Activated T-cell treated with anti-CD3 and anti-CD28 coated beads, Interleukin-2, amount 50 U/mL, for 72 hours (primary cell): ENCODE measurements at places on chromosomes 4 and X. TPM values are rescaled to one million over a fixed set of nuclear protein-coding genes. Genes with fewer than 3 reads are reported as not detected.
A peak's percentile ranks its signal among the peaks of the same experiment; 100 is the strongest.

DNA sequence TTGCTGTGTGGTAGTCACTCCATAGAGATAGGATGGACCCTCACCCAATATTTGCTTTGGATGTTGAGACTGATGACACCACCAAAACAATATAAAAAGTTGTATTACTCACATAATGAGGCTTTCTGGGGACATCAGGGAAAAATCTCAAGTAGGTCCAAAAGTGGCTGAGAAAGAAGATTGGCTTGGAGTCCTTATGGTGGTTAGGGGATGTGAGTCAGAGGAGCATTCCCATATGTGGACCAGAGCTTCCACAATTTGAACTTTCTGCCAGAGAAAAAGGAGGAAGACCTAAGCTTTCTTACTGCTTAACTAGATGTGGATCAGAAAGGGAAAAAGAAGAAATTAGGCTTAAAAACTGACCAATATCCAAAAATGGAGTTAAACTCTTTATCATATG lies 460.5 kb downstream of the SH3BGRL start:
- no peaks in the 10 kb centered on the region for H3K27me3 ChIP-seq
- no peaks in the 10 kb centered on the region for H3K36me3 ChIP-seq
- no peaks in the 10 kb centered on the region for H3K4me1 ChIP-seq
- no peak for DNase-seq
- H3K27ac ChIP-seq, result no peak overlapping the region
- H3K4me3 ChIP-seq, result no peak overlapping the region

DNA sequence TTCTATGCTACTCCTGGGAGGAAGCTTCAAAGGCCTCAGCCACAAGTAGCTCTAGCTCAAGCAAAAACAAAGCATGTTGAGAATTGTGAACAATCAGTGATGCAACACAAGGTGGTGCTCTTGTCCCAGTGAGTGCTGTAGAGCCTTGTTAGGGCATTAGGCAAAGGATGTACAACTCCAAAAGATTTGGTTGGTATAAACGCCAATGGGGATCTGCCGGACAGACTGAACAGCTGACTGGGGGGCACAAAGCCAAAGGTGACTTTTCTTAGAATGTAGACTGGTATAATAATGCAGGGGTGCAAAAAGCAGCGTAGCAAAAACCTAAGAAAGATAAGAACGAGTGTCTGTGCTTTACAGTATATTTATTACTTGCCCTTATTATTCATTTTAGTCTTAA lies 62.6 kb upstream of the ALB start:
- no peaks in the 10 kb centered on the region for H3K27me3 ChIP-seq
- no peak overlapping the region for H3K27ac ChIP-seq
- H3K4me3 ChIP-seq, result no peak overlapping the region
- H3K4me1 ChIP-seq, result no peaks in the 10 kb centered on the region
- no peaks in the 10 kb centered on the region for H3K36me3 ChIP-seq

DNA sequence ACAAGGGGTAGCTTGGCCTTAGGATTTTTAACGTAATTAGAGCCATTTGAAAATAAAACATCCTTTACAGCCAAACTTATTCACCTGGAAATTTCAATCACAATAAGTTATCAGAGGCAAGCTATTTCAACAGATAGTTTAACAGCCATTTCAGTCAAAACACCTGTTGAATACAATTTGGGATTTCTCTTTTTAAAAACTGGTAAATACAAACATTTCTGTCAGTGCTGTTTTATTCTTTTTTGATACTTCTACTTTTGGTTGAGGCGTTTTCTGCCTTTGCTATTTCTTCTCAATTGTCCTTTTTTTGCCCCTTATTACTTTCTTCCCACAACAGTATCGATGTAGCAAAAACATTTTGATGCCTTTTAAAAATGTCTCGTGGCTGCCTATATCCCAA lies 2.1 kb upstream of the DACH2 start:
- H3K27ac ChIP-seq, result no peak overlapping the region
- H3K4me1 ChIP-seq, result peaks cover 7% of the 10 kb centered on the region
- no peak for DNase-seq
- H3K4me3 ChIP-seq, result no peak overlapping the region
- H3K36me3 ChIP-seq, result peaks cover 2% of the 10 kb centered on the region

DNA sequence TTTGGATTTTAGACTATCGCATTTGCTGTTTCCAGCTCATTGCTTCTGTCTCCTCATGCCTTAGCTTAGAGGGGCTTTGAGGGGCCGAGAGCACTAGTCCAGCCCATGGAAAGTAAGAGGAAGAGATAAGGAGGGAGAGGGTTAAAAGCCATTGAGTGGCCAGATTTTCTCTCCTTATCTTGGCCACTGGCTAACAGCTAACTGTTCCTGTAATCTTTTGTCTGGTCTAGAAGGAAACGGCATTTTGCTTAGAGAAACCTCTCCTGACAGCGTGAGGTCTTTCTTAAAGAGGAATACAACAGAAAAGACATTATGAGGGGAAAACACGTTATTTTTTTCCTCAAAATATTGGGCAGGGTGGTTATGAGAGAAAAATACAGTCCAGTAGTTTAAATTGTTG lies 7.9 kb downstream of the GPR101 start:
- no peaks in the 10 kb centered on the region for H3K36me3 ChIP-seq
- no peak overlapping the region for H3K27ac ChIP-seq
- H3K4me3 ChIP-seq, result no peak overlapping the region
- DNase-seq, result no peak
- H3K4me1 ChIP-seq, result peaks cover 4% of the 10 kb centered on the region

- H3K4me3 ChIP-seq, result no peak overlapping the region
- no peak for DNase-seq
- no peak overlapping the region for H3K27ac ChIP-seq
- no peaks in the 10 kb centered on the region for H3K4me1 ChIP-seq
- H3K27me3 ChIP-seq, result no peaks in the 10 kb centered on the region
- no peaks in the 10 kb centered on the region for H3K36me3 ChIP-seq
Observed at GRCh38 chr4:114386637-114387233, 211.9 kb upstream of the UGT8 start.

The GPRASP2 gene
- 0.60 TPM for total RNA-seq

The ADD1 gene
- total RNA-seq, result 281 TPM

DNA sequence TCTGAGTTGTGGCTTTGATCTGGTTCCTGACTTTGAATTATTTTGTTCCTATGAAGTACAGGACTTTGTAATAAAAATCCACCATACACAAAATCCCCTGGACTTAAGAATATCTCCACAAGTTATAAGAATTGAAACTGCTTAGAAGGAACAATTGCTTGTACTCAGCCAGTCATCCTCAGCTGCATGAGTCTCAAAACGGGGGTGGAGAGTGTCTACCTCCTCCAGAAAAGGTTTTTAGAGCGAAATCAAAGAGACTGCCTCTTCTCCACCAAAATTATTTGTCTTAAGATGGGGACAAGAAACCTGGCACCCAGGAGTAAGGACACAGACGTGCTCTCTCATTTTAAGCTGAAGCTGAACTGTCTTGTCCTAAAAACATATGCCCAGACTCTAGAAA lies 74.7 kb downstream of the SNCA start:
- no peak for DNase-seq
- H3K36me3 ChIP-seq, result no peaks in the 10 kb centered on the region
- H3K4me3 ChIP-seq, result no peak overlapping the region
- H3K27ac ChIP-seq, result no peak overlapping the region

The APLN gene
- 0.23 TPM for total RNA-seq

- H3K4me3 ChIP-seq, result no peak overlapping the region
- H3K27me3 ChIP-seq, result peaks cover 6% of the 10 kb centered on the region
- H3K36me3 ChIP-seq, result no peaks in the 10 kb centered on the region
- no peak for DNase-seq
Observed at GRCh38 chrX:22987452-22987851, 12.3 kb upstream of the DDX53 start.

The KDR gene
- total RNA-seq, result not detected

DNA sequence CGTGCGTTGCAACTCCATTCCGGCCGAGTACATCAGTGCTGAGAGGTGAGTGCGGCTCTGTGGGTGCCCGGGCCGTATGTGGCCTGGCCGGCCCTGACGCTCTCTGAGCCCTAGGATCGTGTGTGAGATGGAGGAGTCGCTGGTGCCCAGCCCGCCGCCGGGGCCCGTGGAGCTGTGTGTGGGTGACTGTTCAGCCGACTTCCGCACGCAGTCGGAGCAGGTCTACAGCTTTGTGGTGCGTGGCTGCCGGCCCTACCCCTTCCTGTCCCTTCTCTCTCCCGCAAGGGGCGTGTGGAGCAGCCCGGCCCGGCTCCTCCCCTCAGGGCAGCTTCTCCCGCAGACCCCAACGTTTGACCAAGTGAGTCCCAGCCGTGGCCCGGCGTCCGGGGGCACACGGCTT lies 8.0 kb downstream of the PLXNA3 start:
- no peak overlapping the region for H3K4me3 ChIP-seq
- DNase-seq, result no peak
- H3K27me3 ChIP-seq, result no peaks in the 10 kb centered on the region
- H3K4me1 ChIP-seq, result no peaks in the 10 kb centered on the region
- H3K27ac ChIP-seq, result no peak overlapping the region

DNA sequence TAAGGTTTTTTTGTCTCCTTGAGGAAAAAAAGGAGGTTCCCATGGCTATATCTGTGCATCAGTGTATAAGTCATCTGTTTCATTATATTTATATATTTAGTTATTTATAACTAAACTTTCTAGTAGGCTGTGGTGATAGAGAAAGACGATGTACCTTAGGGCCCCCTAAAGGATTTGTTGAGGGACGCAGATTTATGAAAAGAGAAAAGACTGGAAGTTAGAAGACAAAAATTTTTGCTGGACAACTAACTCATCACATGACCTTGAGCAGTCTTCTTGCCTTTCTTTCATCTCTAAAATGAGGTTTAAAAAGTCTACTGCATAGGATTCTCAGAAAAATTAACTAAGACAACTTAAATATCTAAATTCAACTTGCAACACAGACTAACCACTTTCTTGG lies 6.1 kb downstream of the GASK1B start:
- no peak overlapping the region for H3K4me3 ChIP-seq
- no peak for DNase-seq
- no peaks in the 10 kb centered on the region for H3K36me3 ChIP-seq
- no peak overlapping the region for H3K27ac ChIP-seq

- H3K27ac ChIP-seq, result no peak within 1 kb of the TSS
- peaks cover 30% of the 10 kb centered on the region for H3K27me3 ChIP-seq
- no peaks in the 10 kb centered on the region for H3K36me3 ChIP-seq
- no peak for DNase-seq
- peaks cover 4% of the 10 kb centered on the region for H3K4me1 ChIP-seq
Observed at GRCh38 chr4:73836373-73837279, at the start of gene CXCL6. Gene CXCL6, plus strand, starts transcription at chr4:73836678. Its CDS starts 73 bp downstream, at chr4:73836751.

The DCAF8L2 gene
- total RNA-seq, result not detected

The H2BW2 gene
- total RNA-seq, result not detected

The GYPE gene
- total RNA-seq, result 0.79 TPM

The XK gene
- not detected for total RNA-seq

DNA sequence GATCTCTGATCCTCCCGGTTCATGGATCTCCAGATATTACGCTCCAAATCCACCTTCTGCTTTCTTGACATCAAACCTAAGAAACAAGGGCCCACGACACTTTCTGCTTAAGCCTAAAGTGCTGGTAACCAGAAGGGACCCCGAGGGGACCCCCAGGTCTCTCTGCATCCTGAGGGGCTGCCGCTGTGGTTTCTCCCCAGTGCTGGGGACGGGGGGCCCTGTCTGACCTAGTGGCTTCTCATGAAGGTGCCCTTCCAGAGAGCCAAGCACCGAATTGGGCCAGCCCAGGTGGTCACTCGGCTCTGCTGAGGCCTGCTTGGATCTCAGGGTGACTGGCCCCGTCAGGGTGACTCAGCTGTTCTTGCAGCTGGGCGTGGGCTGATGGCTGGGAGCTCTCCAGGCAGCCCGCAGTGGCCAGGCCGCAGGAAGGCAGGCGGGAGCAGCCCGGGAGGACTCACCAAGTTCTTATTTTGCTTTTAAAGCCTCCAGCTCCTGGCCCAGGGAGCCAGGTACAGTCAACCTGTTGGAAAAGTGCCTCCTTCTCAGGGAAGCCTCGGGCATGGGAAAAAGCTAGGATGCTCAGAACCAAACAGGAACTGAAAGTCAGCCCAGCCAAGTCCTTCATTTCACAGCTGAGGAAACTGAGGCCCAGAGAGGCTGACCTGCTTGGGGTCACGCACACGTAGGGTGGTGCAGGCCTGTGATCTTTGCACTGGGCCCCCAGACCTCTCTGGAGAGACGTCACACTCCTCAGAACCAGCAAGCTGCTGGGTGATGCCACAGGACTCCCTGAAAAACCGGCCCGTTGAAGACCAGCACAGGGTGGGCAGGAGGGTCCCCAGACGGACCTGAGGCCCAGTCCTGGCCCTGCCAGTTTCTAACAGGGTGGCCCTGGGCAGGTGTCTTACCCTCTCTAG lies 16.7 kb downstream of the BLOC1S4 start:
- H3K27me3 ChIP-seq, result no peaks in the 10 kb centered on the region
- no peak overlapping the region for H3K4me3 ChIP-seq
- no peak for DNase-seq
- no peak overlapping the region for H3K27ac ChIP-seq
- peaks cover 10% of the 10 kb centered on the region for H3K4me1 ChIP-seq
- H3K36me3 ChIP-seq, result no peaks in the 10 kb centered on the region

The RRH gene
- total RNA-seq, result not detected

- H3K27ac ChIP-seq, result peak overlapping the region; percentile 100
- H3K4me1 ChIP-seq, result peaks cover 36% of the 10 kb centered on the region
- peak overlapping the region; percentile 49 for H3K4me3 ChIP-seq
- H3K27me3 ChIP-seq, result no peaks in the 10 kb centered on the region
Observed at GRCh38 chrX:14027511-14028019, 2.1 kb downstream of the GEMIN8 start.

- H3K4me3 ChIP-seq, result no peak overlapping the region
- H3K27me3 ChIP-seq, result no peaks in the 10 kb centered on the region
- DNase-seq, result no peak
- no peaks in the 10 kb centered on the region for H3K36me3 ChIP-seq
Observed at GRCh38 chr4:178086320-178086719, 644.1 kb upstream of the AGA start.
